ENCODE measurements at places on chromosomes 13 and 19. TPM values are rescaled to one million over a fixed set of nuclear protein-coding genes. Genes with fewer than 3 reads are reported as not detected.

COL4A1 gene
- polyA plus RNA-seq = not detected

PGLYRP2 gene
- 0.37 TPM for polyA plus RNA-seq

FAM216B gene
- not detected for polyA plus RNA-seq

TTC9B gene
- polyA plus RNA-seq = not detected

CKM gene
- polyA plus RNA-seq = not detected

MEIOSIN gene
- not detected for polyA plus RNA-seq

C5AR2 gene
- not detected for polyA plus RNA-seq

IFI30 gene
- polyA plus RNA-seq = 3.3 TPM

CYP2F1 gene
- polyA plus RNA-seq = 0.19 TPM

ALOX5AP gene
- 235 TPM for polyA plus RNA-seq

SLITRK6 gene
- not detected for polyA plus RNA-seq

ZNF823 gene
- 2.8 TPM for polyA plus RNA-seq

RGL3 gene
- not detected for polyA plus RNA-seq

ERICH6B gene
- not detected for polyA plus RNA-seq

ZNF99 gene
- polyA plus RNA-seq = not detected

RAB4B gene
- 76.4 TPM for polyA plus RNA-seq
